ENCODE measurements at places on chromosomes 6 and 20. TPM values are rescaled to one million over a fixed set of nuclear protein-coding genes. Genes with fewer than 3 reads are reported as not detected.

DNA sequence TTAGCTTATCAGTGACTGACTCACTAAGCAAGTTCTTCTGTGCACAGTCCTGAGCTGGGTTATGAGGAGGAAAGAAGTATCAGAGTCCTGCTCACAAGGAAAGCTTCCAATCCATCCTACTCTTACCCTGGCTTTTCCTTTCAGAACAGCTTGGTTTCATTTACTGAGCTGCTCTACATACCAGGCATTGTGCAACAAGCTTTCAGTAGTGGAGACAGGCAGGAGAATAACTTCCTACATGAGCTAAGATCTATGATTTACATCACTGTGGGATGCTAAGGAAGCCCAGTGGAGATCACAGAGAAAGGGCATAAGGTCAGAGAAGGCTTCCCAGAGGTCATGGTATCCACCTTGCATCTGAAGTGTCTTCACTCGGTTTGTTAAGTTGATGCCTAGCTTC lies 144.5 kb downstream of the MAP3K7 start:
- DNase-seq = no peak

GRCh38 chr20:3786665-3787323 lies at the start of gene CENPB:
CENPB (minus strand) TSS chr20:3786740; CDS start chr20:3786483, 257 bp downstream.
- DNase-seq = peak; percentile 83

DNA sequence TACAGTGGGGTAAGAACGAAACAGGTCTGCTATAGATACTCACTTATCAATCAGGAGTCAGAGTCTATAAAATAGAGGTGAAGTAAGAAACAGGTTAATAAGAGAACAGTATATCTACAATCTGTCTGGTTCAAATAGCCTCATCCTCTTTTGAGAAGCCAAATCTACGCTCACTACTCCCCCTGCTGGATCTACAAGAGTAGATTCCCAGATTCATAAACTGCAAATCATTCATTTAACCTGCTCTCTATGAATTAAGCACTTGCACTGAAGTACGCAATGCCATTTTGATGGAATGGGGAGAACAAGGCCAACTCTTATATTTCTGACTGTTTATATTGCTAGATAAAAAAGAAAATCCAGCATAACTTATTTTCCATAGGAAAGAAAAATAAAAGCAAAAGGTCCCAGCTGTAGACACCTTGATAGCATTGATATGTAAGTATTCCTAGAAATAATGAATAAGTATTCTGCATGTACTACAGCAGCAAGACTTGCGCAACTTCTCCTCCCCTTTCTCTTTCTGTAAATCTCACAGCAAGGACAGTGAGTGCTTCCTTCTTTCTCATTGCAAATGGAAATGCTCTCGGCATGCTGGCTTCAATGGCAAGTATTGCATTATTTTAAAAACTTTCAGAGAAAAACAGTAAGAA lies 92.3 kb downstream of the RFX6 start:
- DNase-seq = peak; percentile 50

GRCh38 chr6:155980014-155980767 lies 524.6 kb upstream of the NOX3 start:
- DNase-seq = no peak

- no peak for DNase-seq
Measured at GRCh38 chr6:131368198-131368911, 204.7 kb upstream of the ARG1 start.

GRCh38 chr20:10798811-10799210 lies 125.0 kb upstream of the JAG1 start:
- no peak for DNase-seq

- peak; percentile 50 for DNase-seq
Measured at GRCh38 chr6:71367756-71368155, 79.1 kb downstream of the OGFRL1 start.

Gene FLRT3
- 0.13 TPM for total RNA-seq

Gene CFAP206
- 0.21 TPM for total RNA-seq

Gene MPC1
- total RNA-seq = 22.9 TPM

DNA sequence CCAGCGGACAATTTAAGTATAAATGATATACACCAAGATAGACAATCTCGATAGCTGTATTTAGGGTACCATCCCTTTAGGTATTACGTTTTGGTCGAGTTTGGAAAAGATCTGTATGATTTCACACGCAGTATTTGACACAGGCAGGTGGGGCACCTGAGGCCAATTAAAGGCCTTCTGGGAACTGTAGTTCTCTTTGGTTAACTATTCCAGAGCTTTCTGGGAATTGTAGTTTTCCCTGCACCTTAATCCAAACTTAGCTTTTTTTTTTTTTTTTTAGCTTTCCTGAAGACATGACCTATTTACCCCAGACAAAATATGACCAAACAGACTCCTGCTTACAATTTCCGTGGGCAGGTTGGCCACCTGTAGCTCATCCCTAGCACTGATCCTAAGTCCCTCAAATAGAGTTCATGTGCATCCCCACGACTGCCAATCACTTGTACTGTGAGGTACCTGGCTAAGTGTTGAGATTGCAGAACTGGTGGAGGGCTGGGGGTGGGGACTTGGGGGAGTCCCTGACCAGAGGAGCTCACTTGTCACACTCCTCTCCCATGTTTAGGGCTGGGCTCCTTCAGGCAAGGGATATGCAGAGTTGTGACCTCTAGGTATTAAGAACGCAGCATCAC lies 999 bp upstream of the EHMT2 start:
- no peak for DNase-seq

Gene FABP7
- not detected for total RNA-seq

Gene CASS4
- total RNA-seq = not detected

- DNase-seq = peak; percentile 80
Measured at GRCh38 chr20:50475681-50476292, 34.4 kb upstream of the PTPN1 start.

- DNase-seq = peak; percentile 98
Measured at GRCh38 chr6:28985462-28986164, 19.5 kb downstream of the ZNF311 start.

Gene JPH2
- not detected for total RNA-seq

DNA sequence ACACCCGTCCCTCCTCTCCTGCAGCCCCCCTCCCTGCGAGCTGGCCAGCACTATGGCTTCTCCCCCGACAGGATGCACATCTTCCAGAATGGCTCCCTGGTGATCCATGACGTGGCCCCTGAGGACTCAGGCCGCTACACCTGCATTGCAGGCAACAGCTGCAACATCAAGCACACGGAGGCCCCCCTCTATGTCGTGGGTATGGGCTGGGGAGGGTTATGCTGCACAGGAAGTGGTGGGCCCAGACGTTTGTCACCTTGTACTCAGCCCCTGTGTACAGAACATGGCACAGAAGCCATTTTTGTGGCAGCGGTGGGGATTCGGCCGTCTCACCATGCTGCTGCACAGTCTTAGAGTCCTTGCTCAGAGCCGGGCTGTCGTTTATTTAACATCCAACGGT lies 29.0 kb upstream of the SRF start:
- no peak for DNase-seq

DNA sequence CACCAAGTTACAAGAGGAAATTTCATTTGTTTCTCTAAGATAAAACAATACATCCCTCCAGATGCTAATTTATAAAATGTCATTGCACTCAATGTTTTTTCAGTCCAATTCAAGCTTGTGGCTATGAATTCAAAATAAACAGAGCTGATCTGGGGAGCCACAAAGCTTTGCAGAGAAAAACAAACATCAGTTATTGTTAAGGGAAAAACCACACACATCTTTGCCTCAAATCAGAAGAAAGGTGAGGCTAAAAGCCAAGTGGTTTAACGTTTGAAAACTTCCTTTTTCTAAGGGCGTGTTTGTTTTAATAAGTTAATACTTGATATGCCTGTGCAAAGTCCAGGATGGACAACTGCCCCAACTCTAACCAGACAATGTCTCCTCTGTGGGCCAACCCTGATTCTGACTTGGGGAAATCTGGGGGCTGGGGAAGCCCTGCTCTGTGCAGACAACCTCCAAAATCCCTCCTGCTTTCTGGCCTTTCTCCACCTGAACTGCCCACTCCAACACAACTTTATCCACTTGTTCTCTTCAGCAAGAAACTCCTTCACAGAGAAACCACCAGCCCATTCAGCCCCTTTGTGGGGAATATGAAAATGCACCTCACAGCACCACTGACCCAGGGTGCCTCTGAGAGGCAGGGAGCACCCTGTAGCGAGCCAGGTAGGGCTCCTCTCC lies 44.6 kb upstream of the NT5E start:
- no peak for DNase-seq

DNA sequence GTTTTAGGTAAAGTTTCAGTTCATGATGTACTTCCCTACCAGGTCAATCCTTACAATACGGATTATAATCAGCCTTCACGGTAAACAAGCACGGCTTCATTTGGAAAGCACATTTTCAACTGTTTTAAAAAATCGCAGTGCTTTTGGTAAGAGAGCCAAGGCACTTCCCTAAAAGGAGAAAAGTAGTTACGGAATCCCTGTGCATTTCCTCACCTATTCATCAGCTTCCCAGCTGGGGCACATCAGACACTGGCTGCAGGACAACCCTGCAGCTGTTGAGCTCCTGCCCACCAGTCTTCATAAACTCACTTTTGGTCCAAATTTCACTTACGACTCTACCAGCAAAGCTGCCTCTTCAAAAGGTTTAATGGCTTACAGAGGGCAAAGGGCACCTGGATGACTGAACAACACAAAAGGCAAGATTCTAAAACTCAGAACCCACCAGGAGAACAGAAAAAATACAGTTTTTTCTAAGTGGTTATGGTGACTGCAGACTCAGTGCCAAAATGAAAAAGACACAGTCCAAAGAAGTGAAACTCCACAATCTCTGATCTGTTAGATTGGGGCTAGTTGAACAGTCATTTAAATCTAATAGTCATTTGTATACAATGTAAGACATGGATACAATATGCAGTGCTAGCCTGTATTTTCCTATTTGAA lies 7.5 kb downstream of the SNX5 start:
- no peak for DNase-seq

DNA sequence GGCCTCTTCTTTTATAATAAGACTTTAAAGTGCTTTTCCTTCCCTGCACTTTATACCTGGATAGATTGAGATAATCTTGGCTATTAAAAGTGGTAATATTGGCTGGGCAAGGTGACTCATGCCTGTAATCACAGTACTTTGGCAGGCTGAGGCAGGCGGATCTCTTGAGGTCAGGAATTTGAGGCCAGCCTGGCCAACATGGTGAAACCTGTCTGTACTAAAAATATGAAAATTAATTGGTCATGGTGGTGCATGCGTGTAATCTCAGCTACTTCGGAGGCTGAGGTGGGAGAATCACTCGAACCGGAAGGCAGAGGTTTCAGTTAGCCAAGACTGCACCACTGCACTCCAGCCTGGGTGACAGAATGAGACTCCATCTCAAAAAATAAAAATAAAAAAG lies 197.1 kb upstream of the RGS17 start:
- DNase-seq = no peak

DNA sequence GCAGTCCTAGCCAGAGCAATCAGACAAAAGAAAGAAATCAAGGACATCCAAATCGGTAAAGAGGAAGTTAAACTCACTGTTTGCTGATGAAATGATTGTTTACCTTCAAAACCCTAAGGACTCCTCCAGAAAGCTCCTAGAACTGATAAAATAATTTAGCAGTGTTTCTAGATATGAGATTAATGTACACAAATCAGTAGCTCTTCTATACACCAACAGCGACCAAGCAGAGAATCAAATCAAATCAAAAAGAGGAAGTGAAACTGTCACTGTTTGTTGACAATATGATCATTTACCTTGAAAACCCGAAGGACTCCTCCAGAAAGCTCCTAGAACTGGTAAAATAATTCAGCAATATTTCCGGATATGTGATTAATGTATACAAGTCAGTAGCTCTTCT lies 21.7 kb downstream of the SERPINB9 start:
- DNase-seq = no peak

Gene METTL24
- total RNA-seq = not detected

DNA sequence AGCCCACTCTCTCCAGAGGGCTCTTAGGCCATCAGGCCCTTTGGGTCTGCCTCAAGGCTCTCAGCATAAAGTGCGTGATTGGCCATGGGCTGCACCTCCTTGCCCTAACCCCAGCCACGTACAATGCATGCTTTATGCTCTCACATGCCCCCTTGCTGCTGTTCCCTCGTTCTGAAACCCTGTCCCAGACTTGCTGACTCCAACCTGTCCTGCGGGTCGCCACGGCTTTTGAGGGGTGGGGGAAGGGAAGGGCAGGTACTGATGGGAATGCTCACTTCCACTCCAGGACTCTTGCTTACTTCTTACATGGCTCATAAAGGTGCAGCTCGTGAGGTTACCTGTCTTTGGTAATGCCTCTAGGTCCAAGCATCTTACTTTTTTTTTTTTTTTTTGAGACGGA lies 6.0 kb downstream of the ARMC12 start:
- DNase-seq = no peak

Gene CAPN11
- total RNA-seq = 1.8 TPM

GRCh38 chr20:44208165-44208564 lies 2.4 kb downstream of the OSER1 start:
- DNase-seq = no peak

DNA sequence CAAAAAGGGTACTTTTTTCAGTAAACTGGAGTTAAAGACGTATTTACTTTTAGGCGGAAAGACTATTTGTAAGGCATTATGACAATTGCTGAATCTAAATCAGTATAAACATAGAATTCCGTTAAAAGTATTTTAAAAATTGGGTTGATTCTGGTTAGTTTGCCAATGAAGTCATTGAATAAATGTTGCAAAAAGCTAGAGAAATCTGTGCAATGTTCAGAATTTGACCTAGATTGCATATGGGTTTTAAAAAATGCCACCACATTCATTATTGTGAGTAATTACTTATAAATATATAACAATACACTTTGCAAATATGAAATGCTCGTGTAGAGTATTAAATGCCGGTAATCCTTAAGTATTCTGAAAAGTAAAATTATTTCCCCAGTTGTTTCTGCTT lies 116.5 kb upstream of the EEF1E1 start:
- DNase-seq = no peak

DNA sequence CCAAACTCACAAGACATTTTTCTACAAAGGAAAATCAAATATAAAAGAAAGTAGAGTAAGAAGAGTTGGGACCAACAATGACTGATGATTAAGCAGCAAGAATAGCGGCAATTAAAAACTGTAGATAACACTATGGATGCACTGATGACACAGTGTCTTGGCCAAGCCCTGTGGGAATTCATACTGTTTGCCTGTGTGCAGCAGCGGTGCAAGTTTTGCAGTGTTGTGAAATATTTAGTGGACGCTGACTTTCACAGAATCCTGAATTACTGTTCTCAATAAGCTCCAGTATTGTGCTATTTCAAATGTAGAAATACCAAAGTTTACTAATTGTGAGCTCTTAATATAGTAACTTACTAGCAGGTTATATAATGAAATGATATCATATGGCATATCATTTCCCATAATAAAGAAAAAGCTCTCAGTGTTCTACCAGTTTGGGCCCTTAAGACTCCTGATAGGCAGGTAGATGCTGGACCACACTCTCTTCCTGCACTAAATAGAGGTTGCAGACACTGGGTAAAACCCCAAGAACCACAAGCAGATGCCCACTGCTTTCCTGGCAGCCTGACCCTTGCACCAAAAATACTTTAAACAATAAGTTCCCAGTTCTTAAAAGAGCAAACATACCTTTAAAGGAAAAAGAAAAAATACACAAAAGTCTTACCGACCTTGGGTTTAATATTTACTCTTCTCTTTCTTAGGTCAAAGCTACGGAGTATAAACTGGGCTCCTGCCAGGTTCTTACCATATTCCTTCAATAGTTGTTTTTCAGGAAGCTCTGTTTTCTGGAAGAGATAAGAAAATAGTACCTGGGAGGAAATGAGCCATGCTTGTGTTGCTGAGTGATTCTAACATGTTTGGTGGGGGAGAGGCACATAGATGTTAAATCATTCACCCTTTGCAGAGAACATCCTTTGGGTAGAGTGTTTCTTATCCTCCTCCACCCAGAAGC lies 41.6 kb downstream of the ANKEF1 start:
- peak; percentile 93 for DNase-seq
